Hematopoietic multipotent progenitor cell treated with erythropoietin and hydrocortisone succinate and interleukin-3 and kit ligand, for 6 days (in vitro differentiated cells): ENCODE measurements at places on chromosomes 4 and X.
A peak's percentile ranks its signal among the peaks of the same experiment; 100 is the strongest.

DNA sequence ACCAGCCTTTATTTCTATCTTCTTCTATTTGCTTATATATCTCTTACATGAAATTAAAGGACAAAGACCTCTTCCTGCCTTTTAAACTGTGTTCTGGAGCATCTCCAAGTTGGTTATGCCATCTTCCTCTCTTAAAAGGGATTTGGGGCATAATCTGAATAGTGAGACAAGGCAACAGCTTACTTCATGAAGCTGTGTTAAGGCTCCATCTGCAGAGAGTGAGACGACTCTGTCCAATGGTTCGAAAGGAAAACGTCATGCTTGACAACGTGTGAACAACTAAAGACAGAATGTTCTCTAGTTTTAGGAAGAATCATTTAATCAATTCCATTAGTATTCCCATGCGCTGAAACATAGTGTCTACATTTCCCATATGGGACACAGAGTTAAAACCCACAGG lies 59.4 kb downstream of the GPM6A start:
- DNase-seq = no peak

GRCh38 chr4:180788729-180789128 lies 1454.5 kb upstream of the TENM3 start:
- DNase-seq = no peak

- DNase-seq = peak; percentile 53
Measured at GRCh38 chrX:48761674-48762471, at the start of gene GLOD5. Gene GLOD5, plus strand, starts transcription at chrX:48761747. Its CDS starts 44 bp downstream, at chrX:48761791.

- no peak for DNase-seq
Measured at GRCh38 chr4:40939856-40940255, 190.1 kb downstream of the NSUN7 start.

DNA sequence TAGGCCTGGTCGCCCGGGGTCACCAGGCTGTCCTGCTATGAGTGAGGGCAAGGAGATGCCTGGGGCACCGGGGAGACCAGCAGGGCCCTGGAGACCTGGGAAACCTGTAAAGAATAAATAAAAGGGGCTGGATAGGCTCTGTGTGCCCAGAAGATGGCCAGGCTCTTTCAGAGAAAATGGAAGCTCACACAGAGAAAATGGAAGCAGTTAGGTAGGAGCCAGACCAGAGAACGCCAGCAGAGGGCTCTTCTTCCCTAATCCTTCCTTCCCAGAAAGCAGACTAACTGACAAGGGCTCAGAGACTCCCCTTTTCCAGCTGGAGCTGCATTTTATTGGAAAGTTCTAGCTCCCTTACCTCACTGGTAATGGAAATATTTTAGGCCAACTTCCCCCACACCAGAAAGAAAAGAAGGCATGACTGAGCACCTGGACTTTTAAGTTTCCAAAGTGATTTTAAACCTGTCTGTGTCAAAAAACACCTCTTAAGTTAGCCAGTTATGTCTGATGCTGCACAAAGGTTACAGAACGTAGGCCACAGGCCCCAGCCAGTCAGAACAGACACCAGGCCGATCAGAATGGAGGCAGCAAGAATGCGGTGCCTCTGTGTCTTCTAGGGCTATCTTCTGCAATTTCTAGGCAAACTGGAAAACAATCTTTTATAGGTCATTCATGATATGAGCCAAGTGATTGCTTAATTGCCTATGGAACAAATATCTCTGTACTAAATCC lies 74.0 kb downstream of the ATG4A start:
- DNase-seq = peak; percentile 3

- DNase-seq = no peak
Measured at GRCh38 chr4:152810715-152811287, 31.0 kb downstream of the ARFIP1 start.

GRCh38 chr4:157739242-157739641 lies 433.6 kb downstream of the GASK1B start:
- DNase-seq = no peak
